ENCODE measurements at places on chromosomes 1 and 21. TPM values are rescaled to one million over a fixed set of nuclear protein-coding genes. Genes with fewer than 3 reads are reported as not detected.

DNA sequence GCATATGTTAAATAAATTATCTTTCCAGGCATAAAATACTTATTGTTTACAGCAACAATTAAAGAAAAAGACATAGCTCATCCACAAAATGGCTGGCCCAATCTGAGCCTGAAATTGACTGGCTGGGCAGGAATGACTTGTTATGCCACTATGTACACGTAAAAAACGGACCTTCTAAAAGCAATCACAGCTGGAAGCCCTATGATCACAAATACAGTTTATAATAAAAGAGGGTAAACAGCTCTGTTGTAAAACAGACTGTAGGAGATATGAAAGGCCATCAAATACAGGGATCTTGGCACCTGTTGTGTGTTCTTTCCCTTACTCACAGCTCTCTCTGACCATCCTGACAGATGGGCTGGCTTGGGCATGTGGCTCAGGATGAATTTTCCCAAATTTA is 70.5 kb upstream of the DMRTA2 start:
- no peak for DNase-seq

DNA sequence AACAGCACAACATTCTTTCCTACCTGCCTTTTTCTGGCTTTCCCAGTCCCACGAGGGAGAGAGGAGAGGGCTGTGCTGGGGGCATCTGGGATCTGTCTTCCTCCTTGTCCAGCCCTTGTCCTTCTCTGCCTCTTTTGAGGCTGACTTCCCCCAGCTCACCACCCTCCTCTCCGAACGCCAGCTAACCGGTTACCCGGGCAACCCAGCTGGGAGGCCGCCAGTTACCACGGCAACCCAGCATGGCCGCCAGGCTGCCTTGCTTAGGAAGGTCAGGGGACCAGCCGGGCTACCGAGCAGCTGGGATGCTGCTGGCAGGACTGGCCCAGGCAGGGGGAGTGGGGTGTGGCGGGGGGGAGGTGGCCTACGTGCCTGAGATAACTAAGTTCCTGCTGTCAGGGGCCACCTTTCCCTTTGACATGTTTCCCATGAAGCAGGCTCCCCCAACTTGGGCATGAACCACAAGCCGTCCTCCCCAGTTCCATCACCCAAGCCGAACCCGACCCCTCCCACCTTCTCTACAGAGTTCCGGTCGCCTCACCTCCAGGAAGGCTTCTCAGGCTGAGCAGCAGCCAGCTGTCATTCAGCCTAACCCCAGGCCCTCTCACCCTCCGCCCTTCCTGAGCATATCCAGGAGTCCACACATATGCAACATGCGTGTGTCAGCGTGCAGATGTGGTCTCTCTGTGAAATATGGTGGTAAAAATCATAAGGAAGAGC is 8.7 kb downstream of the PLEKHA6 start:
- no peak for DNase-seq

DNA sequence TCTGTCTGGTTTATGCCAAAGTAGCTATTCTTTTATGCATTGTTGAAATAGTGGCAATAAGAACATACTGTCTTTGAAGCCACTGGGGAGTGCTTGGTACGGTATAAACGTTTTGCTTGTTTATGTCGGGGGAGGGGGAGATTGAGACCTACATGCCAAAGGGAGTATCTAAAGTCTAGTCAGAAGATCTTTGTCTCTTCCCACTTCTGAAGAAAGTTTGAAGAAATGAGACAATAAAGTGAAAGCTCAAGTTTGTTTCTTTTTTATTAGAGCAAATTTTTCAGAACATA is 6.8 kb downstream of the AKIRIN1 start:
- peak; percentile 33 for DNase-seq

PPP1R8 gene
- 27.8 TPM for polyA plus RNA-seq

DNA sequence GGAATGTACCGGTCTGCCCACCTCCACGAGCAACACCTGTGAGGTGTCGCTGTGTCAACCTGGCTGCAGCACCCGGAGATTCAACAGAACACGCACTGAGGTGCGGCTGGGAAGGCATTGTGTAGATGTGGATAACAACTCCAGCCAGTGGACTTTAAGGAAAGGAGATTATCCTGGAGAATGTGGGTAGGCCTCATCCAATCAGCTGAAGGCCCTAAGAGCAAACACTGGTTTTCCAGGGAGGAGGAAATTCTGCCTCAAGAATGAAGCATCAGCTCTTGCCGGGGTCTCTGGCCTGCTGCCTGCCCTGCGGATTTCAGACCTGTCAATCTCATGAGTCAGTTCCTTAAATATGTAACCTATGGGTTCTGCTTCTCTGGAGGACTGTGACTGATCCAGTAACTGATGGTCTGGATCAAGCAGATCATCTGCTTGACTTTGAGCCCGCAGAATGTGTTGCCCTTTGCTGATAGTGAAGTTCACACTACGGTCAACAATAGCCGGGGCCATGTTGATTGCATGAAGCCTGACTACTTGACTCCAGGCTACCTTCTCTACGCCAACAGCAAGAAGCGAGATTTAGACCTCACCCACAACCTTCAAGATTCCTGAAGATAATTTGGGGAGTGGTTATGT is 15.9 kb upstream of the PRDM15 start:
- DNase-seq, result no peak

- no peak for DNase-seq
Observed at GRCh38 chr1:214843281-214843680, 239.3 kb upstream of the KCNK2 start.

DNA sequence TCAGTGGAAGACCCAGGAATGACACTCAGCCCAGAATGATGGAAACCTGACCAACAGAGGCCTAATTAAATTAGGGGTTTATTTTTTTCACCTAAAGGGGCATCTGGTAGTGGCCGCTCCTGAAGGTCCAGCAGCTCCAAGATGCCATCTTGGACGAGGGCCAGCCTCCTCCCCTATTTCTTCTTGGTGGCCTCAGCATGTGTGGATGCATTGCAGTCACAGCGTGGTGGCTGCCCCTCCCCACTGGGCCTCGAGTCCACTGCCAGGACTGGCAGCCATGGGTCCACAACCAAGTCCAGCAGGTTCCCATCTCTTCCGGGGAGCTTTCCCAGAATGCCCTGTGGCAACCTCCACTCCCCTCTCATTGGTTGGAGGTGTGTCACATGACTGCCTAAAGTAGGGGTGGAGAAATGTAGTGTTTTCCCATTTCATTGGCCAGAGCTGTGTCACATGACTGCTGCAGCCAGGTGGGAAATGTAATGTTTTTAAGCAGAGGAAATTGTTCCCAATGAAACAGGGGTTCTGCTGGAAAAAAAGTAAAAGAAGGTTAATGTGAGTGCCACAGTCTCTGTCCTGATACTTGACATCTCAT is 628.2 kb downstream of the PTPRU start:
- DNase-seq, result no peak

PDPN gene
- not detected for polyA plus RNA-seq

HES3 gene
- not detected for polyA plus RNA-seq

SH3GLB1 gene
- 26.3 TPM for polyA plus RNA-seq

GRCh38 chr21:14046401-14046800 is 164.4 kb downstream of the LIPI start:
- DNase-seq, result no peak

GUCA2A gene
- polyA plus RNA-seq, result not detected

CYP4A22 gene
- not detected for polyA plus RNA-seq

GRCh38 chr1:96256130-96256790 is 465.3 kb upstream of the PTBP2 start:
- no peak for DNase-seq

RIT1 gene
- 17.0 TPM for polyA plus RNA-seq

UBR4 gene
- 17.0 TPM for polyA plus RNA-seq

DNA sequence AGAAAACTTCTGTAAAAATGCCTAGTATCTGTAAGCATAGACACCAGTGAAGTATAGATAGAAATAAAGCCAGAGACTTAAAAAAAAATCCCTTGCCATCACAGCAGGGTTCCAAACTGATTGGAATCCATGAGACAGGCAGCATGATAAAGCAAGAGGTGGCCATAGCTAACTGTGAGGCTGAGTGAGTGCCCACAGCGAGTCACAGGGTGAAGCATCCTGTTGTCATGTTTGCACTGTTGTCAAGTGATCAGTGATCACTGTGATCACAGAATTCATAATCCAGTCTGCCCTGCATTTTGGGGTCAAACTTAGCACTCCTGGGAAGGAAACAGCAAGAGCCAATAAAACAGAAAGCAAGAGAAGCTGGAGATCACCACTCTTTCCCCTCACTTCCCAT is 33.3 kb downstream of the LRRC8B start:
- DNase-seq, result no peak

DNA sequence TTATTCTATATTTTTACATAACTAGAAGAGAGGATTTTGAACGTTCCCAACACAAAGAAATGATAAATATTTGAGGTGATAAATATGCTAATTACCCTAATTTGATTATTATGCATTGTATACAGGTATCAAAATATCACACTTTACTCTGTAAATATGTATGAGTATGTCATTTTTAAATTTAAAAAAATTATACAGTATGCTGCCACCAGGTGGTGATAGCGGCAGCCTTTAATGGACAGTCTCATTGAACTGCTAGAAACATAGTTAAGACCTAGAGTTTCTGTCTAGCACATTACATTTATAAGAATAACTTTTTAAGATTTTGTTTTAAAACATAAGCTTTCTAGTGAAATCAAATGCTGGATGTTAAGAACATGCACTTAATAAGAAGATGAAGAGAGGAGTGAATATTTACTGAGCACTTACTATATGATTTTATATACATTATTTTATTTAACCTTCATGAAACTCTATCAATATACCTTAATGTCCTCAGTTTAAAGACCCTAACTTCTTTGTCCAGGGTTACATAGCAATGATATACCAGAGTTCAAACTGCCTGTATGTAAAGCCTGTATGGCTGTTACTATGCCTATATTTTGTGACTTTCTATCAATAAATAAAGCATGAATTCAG is 207.1 kb downstream of the NUF2 start:
- no peak for DNase-seq

DNA sequence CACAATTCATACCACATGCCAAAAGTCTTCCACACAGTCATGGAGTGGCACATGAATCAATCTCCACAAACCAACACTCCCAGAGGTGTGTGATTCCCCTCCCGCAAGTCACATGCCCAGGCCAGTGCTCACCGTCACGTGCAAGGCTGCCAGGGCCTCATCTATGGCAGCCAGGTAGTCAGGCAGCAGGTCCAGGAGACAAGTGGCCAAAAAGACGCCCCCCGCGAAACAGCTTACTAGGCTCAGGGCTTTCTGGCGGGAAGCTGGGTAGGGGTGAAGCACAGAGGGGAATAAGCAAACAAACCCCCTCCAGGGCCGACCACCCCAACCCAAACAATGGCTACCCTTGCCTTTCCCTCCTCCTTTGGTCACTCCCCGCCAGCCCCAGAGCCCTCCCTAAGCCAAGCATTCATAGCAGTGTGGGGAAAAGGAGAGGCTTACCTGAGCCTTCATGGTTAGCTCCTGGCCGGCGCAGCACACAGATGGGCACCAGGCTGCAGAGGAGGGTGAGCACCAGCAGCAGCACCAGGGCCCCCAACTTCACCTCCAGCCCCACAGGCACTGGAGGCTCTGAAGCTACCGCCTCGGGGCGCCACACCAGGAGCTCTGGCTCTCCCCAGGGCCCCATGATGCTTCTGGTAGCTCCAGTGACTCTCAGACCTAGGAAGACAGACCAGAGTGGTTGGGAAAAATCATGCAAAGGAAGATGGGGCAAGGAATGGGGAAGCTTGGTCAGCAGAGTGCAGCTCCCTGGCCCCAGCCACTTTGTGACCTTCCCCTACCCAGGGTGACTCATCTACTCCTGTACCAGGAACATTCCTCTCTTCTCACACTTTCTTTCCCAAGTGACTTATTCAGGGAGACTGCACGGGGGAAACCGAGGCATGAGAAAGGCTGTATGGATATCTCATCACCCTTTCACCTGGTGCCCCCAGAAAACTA is 978 bp downstream of the SLC39A1 start:
- DNase-seq, result no peak

DNA sequence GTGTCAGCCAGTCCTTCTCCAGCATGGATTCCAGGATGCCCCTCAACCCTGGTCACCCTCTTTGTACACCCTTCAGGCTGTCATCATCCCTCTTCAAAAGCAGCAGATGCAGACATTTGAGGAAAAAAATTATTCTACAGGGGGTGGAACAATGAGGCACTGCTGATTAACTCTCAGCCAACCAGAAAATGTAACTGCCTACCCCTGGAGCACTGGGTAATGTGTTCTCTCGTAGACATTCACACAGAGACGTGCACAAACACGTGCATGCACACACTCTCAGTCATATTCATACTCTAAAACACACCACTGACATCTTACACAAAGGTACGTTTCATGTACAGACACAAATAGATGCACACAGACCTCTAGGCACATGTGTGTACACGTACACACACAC is 175.4 kb downstream of the TRABD2B start:
- DNase-seq, result no peak

GRCh38 chr1:39293375-39294070 is 89.0 kb downstream of the MACF1 start:
- DNase-seq, result no peak

EFCAB7 gene
- 3.5 TPM for polyA plus RNA-seq

TMCO4 gene
- 7.7 TPM for polyA plus RNA-seq

GRCh38 chr1:65388908-65389695 is 31.4 kb upstream of the LEPR start:
- DNase-seq, result no peak

GRCh38 chr1:1889090-1889750 is 1.7 kb downstream of the GNB1 start:
- DNase-seq, result no peak

NRIP1 gene
- 38.8 TPM for polyA plus RNA-seq

Data from naive thymus-derived CD8-positive, alpha-beta T cell (primary cell).